ENCODE measurements at places on chromosomes 12 and 14.

- no peak for DNase-seq
These were observed 25.3 kb downstream of the TMTC3 start for GRCh38 chr12:88167384-88167783.

DNA sequence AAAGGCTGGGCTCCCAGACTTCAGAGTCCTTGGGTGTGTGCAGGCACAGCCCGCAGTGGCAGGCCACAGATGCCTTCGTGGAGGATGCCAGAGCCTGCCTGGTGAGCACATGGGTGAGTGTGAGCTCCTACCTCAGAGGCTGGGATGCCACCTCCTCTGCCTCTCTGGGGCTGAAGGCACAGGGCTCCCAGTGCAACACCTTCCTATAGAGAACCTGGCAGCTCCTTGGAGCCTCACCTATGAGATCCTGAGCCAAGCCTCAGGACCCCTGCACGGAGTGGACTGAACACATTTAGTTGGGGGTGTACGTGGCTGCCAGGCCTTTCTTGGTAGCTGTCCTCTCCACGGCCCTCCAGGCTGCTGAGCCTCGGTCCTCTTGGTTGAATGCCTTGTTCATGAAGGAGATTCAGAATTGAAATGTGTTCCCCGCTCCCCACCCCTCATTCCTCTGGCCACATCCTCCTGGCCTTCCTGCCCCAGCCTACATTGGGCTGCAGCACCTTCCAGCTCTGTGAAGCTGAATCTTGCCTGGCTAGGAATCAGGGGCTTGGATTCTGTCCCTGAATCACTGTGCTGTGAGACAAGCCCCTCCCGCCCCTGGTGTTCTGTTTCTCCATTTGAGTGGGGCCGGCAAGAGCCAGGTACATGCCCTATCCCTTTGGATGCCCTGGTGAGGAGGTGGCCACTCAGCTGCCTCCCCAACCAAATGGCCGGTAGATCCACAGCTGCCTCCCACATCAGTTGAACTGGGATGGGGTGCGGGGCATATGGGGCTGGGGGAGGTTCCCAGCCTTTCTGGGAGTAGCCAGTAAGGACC lies 38.7 kb upstream of the TRAF3 start:
- DNase-seq: no peak

GRCh38 chr14:101588990-101589389 lies 27.7 kb downstream of the DIO3 start:
- DNase-seq: no peak

- no peak for DNase-seq
These were observed 929 bp upstream of the UBE2N start for GRCh38 chr12:93442411-93443340.

GRCh38 chr14:32254952-32255679 lies 52.0 kb upstream of the RNU6-8 start:
- peak; percentile 63 for DNase-seq

DNA sequence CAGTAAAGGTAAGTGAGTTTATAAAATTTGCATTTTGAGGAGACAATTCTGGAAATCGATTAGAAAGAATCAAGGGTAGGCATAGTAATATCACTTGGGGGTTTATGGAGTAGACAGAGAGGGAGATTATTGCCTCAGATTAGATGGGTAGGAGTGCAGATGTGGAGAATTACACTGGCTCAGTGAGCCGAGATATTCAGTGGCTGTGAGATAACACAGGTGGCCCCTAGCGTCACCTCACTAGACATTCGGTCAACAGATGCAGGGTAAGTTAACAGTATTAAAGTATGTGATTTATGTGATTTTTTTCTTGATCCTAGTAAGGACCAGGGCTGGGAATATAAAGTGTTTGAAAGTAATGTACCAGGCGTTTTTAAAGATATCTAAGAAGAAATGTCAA lies 39.6 kb upstream of the KLRD1 start:
- no peak for DNase-seq

- DNase-seq: no peak
These were observed 13.6 kb downstream of the AHNAK2 start for GRCh38 chr14:104964546-104964945.

Data from NCI-H1092 treated with DMSO at 0.1 percent for 48 hours (cell line).